ENCODE measurements at places on chromosomes 12 and 14.

DNA sequence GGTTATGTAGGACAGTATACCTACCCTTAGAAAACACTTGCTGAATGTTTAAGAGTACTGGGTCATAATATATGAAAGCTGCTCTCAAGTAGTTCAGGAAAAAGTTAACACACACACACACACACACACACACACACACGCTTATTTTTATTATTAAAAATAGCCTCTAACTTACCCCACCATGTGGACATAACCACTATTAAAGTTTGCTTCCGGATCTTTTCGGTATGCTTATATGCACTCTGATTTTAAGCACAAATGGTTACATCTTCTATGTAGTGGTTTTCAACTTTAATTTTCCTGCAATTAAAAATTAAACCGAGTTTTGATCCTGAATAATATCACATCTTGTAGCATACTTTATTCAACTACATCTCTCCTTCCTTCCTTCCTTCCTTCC lies 84.9 kb upstream of the TRAF3 start:
- DNase-seq = no peak

GRCh38 chr14:99564256-99564925 lies 39.6 kb downstream of the CCDC85C start:
- DNase-seq = no peak

DNA sequence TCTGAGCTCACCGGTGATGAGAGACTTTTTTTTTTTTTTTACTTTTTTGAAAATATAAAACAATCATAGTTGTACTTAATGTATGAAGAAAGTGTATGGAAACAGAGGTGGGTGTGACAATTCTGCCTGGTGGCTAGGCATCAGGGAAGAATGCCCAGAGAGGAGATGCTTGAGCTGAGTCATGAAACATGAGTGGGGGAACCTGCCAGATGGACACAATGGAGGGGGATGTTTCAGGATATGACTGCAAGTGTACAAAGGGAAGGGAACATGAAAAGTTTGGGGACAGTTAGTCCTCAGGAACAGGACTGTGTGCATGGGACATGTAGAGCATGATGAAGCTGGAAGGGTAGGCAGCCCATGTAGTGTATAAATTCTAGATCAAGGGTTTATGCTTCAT lies 274.2 kb upstream of the E2F7 start:
- DNase-seq = no peak

DNA sequence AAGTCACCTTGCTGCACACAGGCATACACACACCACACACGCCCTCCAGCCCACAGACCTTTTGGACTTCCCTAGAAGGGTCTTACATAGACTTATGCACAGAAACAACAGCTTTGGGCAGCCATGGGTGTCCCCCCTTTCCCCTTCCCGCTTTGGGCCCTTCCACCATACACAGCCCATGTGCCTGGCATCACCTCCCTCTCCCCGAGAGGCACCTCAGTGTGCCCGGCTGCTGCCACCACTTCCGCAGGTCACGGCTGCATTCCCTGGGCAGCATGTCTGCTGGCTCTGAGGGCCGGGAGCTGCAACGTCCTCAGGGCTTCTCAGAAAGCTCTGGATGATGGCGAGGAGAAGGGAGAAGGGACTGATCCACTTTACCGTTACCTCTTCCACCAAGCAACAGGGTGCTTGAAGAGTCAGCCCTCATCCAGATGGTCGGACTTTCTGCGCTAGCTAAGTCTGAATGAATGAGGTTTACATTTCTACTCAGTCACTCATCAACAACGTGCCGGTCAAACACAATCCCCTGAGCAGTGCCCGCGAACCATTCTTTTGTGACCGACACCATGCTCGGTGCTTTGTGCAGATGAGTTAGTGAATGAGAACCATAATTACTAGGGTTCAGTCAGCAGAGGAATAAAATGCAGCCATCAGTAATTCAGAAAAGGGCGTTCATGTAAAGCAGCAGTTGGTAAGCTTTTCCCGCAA lies 72.2 kb upstream of the BCL11B start:
- no peak for DNase-seq

- DNase-seq = no peak
These were observed 181.4 kb upstream of the BMP4 start for GRCh38 chr14:54138024-54138353.

Data from effector CD4-positive, alpha-beta T cell (primary cell).